ENCODE measurements at places on chromosomes 7 and 10.

GRCh38 chr10:3811291-3811870 lies 26.4 kb upstream of the KLF6 start:
- DNase-seq, result no peak

DNA sequence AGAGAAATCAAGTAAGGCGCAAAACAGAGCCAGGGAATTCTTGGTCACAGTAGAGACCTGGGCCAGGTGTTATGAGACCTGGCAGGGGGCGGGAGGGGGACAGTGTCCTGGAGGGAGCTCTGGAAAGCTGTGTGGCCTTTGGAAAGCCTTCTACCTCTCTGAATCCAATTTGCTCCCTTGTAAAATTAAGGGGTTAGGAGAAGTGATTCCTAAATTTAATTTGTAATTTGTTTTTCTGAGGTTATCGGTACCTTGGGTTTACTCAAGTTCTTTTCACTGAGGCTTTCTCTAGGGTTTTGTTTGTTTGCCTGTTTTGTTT lies 920.8 kb downstream of the TYW1 start:
- DNase-seq, result no peak

DNA sequence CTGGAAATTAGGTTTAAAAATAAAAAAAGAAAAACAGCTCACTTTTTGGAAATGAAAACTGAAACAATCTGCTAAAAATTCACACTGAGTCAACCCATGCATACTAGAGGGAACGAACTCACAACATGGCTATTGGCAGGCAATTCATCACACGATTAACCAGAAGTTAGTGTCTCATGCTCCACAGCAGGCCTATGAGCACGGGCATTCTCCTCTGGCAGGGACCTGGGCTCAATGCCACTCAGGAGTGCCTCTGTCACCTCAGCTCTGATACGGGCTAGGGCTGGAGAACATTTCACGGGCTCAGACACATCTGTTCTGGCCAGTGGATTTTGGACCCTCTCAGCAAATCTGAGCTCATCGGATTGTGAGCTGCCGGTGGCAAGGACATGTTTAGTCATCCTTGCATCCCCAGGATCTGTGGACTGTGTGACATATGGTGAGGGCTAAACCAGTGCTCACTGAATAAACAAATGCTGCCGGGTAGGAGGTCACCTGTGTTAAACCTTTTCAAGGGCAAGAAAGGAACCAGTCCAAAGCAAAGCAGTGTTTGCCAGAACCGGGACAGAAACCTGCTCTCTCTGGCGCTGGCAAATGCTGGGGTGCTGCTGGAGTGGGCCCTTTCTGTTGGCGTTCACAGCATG lies 40.1 kb downstream of the POLR3A start:
- no peak for DNase-seq

DNA sequence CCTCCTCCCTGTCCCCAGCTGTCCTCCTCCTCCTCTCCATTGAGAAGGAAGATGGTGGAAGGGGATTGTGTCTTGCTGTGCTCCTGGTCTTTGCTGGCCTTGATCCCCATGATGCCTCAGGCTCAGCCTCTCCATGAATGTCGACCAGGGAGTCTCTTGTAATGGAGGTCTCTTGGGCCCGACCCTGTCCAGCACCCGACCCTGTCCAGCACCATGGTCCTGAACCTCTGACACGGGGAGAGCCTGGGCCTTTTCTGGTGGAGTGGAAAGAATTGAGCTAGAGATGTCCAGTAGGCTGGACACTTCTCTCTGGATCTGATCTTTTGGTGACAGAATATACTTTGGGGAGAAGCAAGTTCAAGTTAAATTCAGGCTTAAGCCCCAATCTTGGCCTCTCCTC lies 42.3 kb upstream of the HMX3 start:
- DNase-seq, result no peak

GRCh38 chr10:80518143-80518806 lies 19.4 kb upstream of the SH2D4B start:
- no peak for DNase-seq

DNA sequence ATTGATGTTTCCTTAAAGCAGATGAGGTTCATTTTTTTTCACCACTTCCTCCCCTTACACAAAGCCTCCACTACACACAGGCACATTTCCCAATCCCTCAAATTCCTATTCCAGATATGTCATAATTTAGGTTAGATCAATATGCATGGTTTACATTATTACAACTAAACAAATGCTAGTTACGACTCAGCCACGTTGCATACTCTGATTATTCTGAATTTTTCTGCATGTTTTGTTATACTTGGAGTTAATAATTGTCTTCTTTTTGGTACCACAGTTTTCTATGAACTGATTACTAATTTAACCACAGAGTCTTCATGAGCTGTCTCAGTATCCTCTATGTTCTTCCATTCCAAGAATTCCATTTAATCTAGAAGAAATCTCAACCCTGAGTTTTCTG lies 4.4 kb upstream of the BICC1 start:
- no peak for DNase-seq

DNA sequence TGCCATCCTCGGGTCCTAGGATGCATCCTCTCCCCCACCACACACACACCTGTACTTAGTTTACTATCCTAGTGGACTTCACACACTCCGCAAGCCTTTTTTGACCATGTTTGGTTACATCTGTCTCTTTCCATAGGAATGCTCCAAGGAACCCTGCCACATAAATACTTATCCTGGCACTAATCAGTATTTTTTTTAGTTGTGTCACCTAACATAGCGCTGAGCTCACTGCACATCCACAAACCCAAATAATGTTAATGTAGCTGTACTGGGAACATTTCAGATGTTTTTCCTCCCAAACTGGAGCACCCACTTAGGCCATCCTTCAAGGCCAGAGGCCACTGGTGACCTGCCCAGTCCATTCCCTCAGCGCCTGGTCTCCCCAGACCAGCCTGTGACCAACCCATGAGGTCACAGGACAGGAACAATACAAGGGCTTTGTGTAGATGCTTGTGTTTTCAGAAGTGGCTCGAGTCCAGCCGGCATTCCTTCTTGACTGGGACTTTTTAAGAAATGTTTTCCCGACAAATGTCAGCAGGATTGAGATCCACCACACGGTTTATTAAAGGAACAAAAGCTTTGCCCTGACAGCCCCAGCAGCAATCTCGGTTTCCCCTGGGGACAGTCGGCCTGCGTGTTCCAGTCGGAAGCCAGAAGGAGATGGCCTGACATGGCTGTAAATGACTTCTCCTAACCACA lies 181.4 kb downstream of the JCAD start:
- no peak for DNase-seq

GRCh38 chr10:43960135-43960415 lies 311.4 kb upstream of the ZNF32 start:
- DNase-seq, result no peak

- no peak for DNase-seq
Measured at GRCh38 chr7:27303026-27303425, 60.4 kb downstream of the EVX1 start.

GRCh38 chr7:47427051-47427643 lies 154.8 kb downstream of the TNS3 start:
- no peak for DNase-seq

DNA sequence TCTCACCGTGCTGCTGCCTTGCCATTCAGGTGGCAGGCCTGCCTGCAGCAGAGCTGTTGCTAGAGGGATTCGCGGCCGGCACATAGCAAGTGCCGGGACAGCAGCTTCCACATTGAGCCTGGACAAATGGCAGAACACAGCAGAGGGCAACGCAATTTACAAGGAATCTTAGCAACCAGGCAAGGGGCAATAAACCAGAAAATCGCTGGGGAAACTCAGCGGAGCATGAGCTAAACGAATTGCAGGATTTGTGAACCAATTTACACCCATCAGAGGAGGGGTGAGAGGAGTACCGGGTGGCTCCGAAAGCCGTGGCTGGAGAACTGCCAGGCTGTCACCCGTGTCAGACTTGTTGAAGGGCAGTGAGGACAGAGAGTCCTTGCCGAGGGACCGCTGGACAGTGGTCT lies 58.6 kb upstream of the LOXL4 start:
- DNase-seq, result no peak

DNA sequence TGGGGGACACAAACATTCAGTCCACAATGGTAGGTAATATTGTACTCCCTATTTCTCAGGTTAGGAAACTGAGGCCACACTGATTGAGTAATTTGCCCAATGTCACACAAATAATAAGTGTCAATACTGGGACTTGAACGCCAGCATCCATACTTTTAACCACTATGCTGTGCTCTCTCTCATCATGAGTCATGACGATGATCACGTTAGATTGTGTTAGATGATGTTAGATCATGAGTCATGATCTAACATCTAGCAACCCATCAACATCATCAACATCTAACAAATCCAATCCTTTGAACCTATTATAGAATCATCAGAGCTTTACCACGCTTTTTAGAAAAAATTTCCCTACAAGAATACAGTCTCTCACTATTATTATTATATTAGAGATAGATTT lies 28.1 kb upstream of the HERPUD2 start:
- DNase-seq, result no peak

- DNase-seq, result no peak
Measured at GRCh38 chr7:158160199-158160598, 427.4 kb downstream of the PTPRN2 start.

DNA sequence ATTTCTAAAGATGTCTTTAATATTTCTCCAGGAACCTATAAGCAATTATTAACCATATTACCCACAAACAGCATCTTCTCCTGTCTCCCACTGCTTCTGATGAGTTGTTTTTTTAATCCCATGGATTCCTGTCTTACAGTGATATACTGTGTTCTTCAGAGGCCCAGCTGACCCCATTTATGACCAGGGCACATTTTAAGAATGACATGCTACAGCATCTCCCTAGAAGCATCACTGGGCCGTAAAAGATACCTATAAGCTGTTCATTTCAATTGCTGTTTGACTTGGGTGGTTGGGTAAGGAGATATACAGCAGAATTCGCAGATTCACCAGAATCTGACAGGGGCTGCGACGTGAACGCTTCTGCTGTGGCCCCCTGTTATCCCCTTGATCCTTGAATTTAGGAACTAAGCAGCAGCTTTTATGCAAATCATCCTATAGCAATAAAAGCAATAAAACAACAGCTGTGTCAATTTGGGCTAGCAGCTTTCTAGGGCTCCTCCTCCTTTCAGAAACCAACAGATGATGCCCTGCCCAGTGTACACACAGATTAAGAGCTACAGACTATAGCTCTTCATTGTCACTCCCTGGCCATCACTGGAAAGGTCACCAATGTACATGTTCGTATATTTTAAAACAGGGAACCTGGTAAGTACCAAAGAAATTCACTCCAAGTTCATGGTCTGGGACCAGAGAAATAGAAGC lies 86.8 kb downstream of the CPEB3 start:
- DNase-seq, result no peak

GRCh38 chr7:133705596-133705995 lies 421.5 kb upstream of the LRGUK start:
- DNase-seq, result no peak

- DNase-seq, result no peak
Measured at GRCh38 chr10:46547541-46548497, 8.6 kb downstream of the GPRIN2 start.

GRCh38 chr7:74483402-74484336 lies 30.0 kb downstream of the GTF2IRD1 start:
- no peak for DNase-seq

GRCh38 chr10:113979409-113979808 lies 64.3 kb upstream of the ADRB1 start:
- no peak for DNase-seq

- no peak for DNase-seq
Measured at GRCh38 chr10:68202960-68203353, 29.0 kb downstream of the ATOH7 start.

DNA sequence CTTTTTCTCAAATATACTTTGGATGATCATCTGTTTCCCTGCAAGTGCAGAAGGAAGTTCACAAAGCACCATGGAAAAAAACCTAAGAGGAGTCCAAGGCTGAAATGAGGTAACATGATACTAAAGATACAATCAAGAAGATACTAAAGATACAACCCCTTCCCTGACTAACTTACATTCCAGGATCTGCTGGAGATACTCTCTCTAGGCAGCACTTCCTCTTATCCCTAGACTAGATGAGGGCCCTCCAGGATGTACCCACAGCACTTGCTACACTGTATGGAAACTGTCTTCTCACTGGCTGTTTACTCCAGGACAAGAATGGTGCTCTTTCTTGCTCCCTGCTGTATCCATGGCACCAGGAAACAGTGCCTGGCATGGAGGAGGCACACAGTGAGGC lies 116.4 kb upstream of the NFE2L3 start:
- no peak for DNase-seq

DNA sequence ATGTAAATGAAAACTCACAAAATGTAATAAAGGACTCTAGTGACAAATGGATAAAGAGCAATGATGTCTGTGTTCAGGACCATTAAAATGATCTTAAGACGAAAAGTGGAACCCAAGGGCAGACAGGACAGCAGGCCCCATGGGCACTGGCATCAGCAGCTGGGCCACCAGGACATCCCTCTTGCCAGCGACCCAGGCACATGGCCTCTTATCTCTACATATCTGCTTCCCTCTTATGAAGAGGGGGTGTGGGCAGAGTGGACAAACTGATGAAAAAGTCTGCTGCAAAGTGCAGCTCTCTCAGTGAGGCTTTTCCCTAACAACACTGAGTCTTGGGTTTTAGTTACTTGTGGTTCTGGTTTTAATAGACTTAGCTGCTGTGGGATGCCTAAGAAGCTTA lies 44.8 kb upstream of the ANKRD1 start:
- DNase-seq, result no peak

DNA sequence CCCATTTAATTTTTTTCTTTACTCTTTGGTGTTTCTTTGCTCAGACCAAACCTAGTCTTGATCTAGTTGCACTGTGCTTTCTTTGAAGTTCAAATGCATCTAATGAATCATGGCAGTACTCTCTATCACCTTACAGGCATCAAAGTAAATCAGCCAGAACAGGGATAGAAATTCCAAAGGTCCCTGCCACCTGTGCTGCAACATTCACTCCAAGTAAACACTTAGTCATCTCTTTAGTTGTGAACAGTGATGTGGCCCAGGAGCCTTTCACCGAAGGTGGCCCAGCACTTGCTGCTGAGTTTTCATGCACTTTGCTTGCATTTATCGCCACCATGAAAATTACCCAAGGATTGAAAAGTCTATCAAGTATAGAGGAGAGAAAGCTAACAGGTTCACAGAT lies 314.1 kb upstream of the ETV1 start:
- no peak for DNase-seq

GRCh38 chr10:42874713-42875387 lies 92.3 kb downstream of the BMS1 start:
- DNase-seq, result no peak

DNA sequence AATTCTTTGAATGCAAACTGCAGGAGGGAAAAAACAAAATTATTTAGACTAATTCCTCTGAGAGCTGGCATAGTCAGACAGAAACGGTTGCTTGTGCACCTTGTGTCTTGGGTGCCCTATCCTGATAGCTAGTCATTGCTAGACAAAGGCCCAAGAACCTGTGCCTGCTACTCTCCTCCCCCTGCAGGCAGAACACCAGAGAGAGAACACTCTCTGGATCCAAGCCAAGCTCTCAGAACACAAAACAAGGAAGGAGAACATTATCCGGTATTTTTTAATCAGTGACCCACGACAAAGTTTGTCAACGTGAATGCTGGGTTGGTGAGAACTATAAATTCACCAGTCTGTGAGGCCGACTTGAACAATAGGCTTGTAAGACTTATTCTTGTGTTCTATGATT lies 18.8 kb upstream of the PPP1R9A start:
- DNase-seq, result no peak

- no peak for DNase-seq
Measured at GRCh38 chr7:158062661-158063060, 525.0 kb downstream of the PTPRN2 start.

Measured in NCI-H187 (cell line).